Left renal cortex interstitium (tissue), 4 donors: ENCODE measurements at places on chromosomes 7 and 10. TPM values are rescaled to one million over a fixed set of nuclear protein-coding genes. Genes with fewer than 3 reads are reported as not detected.

GRCh38 chr10:124692100-124692446, 52.1 kb downstream of the FAM53B start:
- no peak for DNase-seq

The GPER1 gene
- polyA plus RNA-seq: 6.9 TPM

- no peak for DNase-seq
These were observed 81.7 kb downstream of the RNF32 start for GRCh38 chr7:156722043-156722826.

GRCh38 chr10:120580918-120581895, 124.2 kb downstream of the PLPP4 start:
- DNase-seq: no peak

DNA sequence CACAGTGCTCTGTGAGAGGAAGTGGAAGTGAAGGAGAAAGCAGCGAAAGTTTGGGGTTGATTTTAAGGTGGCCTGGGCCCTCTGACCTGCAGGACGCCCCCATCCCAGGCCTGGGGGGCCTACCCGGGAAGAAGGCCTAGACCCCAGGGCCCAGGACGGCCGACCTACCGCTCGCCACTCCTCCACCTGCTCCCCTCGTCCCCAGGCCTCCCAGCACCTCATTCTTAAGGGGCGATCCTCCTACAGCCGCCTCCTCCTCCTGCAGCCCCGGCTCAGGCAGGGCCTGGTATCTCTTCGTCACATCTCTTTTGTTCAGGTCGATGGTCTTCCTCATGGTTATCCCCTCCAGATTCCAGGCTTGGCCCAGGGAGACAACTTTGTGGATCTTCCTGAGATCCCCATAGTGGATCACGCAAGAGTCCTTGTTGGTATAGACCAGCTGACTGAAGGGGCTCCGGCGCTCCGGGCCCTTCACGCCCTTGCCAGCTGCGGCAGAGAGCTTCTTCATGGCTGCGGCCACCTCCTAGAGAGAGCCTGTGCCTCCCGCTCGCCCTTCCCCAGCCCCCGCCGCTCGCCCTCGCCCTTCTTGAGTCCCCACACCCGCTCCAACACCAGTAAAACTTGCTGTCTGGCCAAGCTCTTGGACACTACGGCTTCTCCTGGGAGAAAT, 117.5 kb downstream of the OR13A1 start:
- DNase-seq: no peak

DNA sequence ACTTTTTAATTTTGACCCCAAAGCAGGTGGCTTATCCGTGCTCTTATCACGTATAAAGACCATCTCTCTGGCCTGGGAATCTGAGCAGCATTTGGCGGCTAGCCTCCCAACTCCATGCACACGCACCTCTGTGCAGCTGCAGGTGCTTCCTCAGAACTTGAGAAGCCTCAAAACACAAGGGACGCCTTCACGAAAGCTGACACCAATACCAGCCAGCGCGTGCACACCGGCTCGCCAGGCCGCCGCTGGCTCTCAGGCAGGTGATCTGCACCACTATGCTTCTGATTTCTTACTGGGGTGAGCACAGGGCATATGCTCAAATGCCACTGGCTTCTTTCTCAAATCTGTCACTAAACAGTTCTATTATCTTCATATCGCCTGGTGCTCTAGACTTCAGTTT, 145.0 kb downstream of the PARD3 start:
- no peak for DNase-seq

- no peak for DNase-seq
These were observed 14.6 kb upstream of the BRI3 start for GRCh38 chr7:98266840-98267239.

DNA sequence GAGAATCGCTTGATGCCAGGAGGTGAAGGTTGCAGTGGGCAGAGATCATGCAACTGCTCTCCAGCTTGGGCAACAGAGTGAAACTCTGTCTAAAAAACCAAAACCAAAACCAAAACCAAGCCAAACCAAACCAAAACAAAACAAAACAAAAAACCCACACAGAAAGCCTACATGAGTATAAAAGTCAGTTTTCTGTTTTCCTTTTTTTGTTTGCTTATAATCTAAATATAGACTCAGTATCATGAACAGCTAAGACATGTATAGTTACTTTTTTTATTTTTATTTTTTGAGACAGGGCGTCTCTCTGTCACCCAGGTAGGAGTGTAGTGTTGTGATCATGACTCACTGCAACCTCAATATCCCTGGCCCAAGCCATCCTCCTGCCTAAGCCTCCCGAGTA, 16.8 kb upstream of the MTPN start:
- no peak for DNase-seq

DNA sequence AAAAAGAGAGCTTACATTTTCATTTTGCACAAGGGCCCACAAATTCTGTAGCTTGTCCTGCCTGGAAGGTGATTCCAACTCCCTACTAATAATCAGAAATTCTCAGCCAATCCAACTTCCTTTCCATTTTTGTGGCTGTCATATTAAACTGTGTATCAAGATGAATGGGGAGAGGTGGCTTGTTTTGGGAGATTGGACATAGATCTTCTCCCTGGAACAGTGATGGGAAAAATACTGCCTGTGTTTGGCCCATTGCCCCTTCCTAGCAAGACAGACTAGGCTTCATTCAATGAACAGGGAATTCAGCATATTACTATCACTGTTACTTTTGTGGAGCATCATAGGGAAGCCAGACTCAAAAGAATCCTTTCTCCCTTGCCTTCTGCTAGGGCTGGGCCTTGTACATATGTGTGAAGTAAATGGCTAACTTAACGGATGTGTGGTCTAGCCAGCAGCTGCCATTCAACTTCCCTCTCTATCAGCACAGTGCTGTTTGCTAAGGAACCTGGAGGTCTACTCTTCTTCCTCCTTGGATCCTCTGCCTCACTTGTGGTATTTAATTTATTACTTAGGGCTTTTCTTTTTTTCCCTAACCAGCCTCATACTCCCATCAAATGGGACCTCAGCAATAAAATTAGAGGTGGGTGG, 326.0 kb downstream of the BICC1 start:
- DNase-seq: no peak

- no peak for DNase-seq
These were observed 102.3 kb upstream of the PLXDC2 start for GRCh38 chr10:19713800-19714525.

The MRPL32 gene
- polyA plus RNA-seq: 94.8 TPM

- no peak for DNase-seq
These were observed 20.0 kb downstream of the RBM17 start for GRCh38 chr10:6108631-6109443.

DNA sequence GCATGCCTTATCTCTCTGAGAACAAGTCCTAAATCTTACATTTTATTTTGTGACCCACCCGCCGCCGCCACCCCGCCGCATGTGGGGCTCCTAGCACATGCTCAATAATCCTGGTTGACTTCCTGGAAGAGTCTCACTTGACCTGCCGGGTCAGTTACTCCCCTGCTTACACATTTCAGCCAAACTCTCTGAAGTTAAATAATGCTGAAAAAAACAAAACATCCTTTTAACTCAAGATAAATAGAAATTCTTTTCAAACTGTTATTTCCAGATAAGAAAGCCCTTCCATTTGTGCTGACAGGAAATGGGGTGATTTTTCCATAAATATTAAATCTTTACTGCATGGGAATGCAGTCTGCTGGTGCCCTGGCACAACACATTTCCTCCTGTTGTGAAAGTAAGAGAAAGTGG, 123.5 kb downstream of the ABLIM1 start:
- DNase-seq: no peak

- DNase-seq: no peak
These were observed 6.1 kb downstream of the COPG2 start for GRCh38 chr7:130662426-130662825.

DNA sequence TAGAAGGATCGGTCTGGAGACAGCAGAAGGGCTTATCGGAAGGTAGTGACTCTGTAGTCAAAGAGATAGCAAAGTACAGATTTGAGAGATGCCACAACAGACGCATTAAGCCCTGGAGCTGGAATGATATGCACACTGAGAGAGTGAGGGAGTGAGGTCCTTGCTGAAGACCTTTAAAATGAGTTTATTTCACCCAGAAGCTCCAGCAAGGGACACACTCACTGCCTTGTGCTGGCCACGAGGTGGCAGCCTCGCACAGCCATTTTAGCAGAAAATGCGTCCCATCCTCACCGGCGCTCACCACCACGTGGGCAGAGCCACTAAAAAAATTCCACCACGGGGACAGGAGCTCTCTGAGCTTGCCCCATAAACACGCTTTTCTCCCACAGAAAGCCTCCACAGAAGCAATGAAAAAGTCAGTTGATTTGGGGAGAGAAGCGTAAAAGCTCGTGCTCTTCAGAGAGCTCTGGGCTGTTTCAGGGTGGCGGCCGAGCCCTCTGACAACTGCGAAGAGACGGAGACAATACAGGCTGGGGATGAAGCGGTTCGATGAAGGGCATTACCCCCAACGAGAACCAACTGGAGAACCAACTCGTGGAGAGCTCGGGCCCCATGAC, 163.0 kb upstream of the KLF14 start:
- no peak for DNase-seq
